RWPE2 (cell line): ENCODE measurements at places on chromosomes 2 and 18.

- no peak for DNase-seq
Observed at GRCh38 chr2:185687967-185688366, 50.6 kb upstream of the FSIP2 start.

- no peak for DNase-seq
Observed at GRCh38 chr18:70376914-70377258, 88.0 kb downstream of the SOCS6 start.

GRCh38 chr18:47767699-47768098, 162.8 kb downstream of the SMAD2 start:
- no peak for DNase-seq

- no peak for DNase-seq
Observed at GRCh38 chr2:9053534-9053931, 50.0 kb upstream of the MBOAT2 start.

DNA sequence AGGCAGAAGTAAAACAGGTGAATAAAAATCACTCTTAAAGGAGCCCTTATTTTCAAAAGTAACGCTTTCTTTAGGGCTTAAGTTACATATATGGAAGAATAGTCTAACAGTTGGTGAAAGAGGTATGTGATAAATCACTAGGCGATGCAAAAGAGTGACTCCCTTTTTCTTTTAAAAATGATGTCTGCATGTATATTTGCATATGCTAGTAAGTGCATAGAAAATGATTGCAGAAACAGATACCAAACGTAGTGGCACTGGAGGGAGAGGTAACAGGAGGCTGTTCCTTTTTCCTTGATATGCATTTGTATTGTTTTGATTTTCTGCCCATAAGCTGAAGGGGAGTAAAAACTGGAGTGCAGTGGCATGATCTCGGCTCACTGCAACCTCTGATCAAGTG, 158.3 kb downstream of the PRPF40A start:
- no peak for DNase-seq

DNA sequence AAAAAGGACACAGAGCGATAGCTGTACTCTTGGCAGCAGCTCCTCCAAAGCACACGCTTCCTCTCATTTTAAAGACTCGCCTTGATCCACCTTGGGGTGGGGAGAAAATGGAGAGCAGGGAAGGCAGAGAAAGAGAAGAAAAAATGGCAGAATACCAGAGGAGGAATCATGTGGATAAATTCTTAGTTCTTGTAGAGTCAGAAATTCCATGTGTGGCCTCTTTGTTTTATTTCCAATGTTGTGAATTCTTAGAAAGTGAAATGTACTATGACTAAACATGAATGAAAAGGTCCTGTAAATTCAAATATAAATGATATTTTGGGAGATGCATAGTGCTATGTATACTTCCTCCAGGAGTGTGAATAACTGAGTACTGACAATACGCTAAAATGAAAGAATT, 89.7 kb upstream of the SESTD1 start:
- no peak for DNase-seq

DNA sequence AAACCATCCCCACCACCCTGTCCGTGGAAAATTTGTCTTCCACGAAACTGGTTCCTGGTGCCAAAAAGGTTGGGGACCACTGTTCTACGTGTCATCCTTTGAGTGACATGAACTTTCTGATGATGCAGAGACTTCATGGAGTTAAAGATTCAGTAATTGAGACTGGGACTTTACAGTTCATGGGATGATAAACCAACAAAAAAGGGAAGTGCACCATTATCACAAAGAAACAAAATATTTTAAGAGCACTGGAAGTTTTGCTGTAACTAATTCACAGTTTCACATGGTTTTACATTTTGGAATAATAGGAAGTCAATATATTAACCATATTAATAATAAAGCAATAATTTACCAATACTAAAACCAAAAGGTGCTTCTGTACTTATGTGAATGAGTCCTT, 126.8 kb downstream of the AQP4 start:
- no peak for DNase-seq

DNA sequence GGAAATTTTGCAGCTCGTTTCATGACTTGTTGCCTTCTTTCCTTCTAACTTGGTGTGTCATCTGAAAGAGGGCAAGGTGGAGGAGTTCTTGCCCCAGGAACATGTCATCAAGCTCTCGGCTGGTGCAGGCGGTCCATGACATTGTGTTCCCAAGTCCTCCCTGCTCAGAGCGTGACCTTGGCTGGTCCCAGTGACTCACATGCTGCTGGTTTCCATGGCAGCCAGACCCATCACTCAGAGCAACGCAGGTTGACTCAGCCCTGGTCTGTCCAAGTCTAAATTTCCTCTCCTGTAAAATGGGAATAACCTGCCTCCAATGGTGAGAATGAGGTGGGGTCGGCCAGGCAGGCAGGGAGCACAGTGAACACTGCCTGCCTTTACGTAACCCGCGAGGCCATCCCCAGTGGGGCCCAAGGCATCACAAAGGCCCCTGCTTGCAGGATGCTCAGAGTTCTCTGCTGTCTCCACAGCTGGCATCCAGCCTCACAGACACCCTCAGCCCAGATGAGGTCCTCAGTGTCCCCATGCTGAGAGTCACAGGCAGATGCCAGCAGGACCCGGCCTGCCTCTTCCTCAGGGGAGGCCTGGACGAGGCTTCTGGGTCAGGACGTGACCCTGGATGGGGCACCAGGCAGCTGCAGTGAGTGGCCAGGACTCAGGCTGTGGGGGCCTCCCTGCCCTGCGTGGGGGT, 143.7 kb downstream of the TPO start:
- no peak for DNase-seq

GRCh38 chr18:27483276-27483675, 298.2 kb upstream of the CHST9 start:
- no peak for DNase-seq

DNA sequence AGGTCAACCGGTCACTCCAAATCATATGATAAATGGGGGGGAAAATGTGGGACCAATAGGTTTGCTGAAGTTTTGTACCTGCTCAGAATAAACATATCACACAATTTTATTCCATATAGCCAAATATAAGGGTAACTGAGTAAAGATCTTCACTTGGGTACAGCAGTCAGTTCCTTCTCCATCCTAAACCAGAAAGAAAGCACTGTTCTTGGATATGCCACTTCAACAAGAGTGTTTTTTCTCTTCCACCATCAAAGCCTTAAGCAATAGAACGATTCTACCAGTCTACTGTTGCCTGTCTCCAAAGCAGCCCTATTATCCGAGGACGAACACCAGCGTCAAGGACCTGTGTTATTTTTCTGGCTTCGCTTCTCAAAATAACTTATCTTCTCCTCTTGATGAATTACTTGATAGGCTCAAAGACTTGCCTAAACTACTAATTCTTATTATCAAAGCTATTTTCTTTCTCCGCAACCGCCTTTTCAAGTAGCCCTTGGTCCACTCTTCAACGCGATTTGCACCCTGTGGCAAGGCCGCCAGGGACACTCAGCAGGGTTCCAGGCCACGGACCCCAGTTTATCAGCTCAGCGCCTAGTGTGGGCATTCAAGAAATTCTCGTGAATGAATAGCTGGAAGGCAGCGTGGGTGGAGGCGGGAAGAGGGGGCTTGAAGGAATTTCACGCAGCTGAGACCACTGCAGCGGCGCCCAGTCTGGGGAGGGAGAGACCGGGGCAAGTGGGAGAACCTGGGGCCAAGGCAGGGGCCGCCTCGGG, 646 bp downstream of the ALS2 start:
- no peak for DNase-seq

GRCh38 chr2:236706288-236706687, 136.7 kb downstream of the ACKR3 start:
- no peak for DNase-seq
